ENCODE measurements at places on chromosomes 7 and 10.

DNA sequence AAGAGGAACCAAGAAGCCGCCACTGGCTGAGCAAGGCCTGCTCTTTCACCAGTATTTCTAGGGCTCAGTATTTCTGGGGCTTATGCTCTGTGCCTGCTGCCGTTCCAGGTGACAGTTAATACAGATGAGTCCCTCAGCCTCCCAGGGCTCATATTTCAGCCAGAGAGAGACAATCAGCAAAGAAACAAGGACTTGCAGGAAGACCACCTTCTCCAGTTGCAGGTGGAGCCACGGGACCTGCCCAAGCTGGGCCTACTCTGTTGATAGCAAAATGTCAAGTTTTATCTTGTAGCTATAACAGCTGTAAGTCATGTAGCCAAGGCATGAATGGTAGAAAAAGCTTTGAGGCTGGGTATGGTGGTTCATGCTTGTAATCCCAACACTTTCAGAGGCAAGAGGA, 42.7 kb downstream of the NPTX2 start:
- DNase-seq: no peak

GRCh38 chr10:103740611-103741010, 114.8 kb downstream of the SH3PXD2A start:
- DNase-seq: no peak

- DNase-seq: no peak
Observed at GRCh38 chr7:157409753-157410727, 73.2 kb downstream of the DNAJB6 start.

- no peak for DNase-seq
Observed at GRCh38 chr10:133069033-133069525, 18.6 kb upstream of the ADGRA1 start.

- no peak for DNase-seq
Observed at GRCh38 chr10:22217842-22218241, at the start of gene EBLN1. TSS of gene EBLN1 (minus strand) at chr10:22218015. CDS start at chr10:22209983, 8,032 bp downstream.

DNA sequence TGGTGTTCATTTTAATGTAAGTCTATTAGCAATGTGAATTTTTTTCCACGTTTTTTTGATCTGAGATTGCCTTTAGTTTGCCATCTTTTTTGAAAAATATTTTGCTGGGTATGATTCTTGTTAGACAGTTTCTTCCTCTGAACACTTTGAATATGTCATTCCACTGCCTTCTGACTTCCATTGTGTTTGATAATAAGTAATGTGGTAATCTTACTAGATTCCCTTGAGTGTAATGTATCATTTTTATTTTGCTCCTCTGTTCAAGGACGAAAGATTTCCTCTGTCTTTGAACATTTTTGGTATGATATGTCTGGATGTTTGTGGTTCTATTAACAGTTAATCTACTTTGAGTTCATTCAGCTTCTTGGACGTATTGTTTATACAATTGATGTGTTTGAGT, 371.4 kb downstream of the SUGCT start:
- no peak for DNase-seq

DNA sequence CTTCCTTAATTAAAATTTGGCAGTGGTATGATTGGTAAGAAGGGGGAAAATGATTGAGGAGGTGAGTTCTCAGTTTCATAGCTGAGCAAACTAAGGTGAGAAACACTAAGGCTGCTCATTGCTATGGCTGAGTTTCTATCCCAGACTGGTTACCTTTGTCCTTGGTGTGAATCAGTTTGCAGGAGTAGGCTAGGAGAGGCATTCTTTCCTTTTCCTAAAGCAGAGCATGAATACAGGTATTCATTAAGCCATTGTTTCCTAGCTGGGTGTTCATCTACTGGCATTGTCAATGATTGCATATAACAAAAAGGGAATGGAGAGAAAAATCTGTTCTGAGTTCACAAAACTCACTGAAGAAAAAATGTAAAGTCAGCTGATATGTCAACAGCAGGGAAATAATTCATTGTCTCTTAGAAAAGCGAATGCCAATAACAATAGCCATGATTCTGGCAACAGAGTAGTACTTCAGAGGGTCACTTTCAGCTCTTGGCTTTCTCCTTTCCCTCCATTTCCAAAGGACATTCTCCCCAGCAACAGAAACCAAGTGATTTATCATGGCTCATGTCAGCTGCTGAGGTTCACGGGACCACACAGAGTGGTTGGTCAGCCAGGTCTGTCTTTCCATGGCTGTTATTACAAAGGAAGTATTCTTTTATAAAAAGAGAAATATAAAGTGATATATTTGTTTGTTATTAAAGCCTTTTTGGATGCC, 234.0 kb downstream of the BICC1 start:
- no peak for DNase-seq

DNA sequence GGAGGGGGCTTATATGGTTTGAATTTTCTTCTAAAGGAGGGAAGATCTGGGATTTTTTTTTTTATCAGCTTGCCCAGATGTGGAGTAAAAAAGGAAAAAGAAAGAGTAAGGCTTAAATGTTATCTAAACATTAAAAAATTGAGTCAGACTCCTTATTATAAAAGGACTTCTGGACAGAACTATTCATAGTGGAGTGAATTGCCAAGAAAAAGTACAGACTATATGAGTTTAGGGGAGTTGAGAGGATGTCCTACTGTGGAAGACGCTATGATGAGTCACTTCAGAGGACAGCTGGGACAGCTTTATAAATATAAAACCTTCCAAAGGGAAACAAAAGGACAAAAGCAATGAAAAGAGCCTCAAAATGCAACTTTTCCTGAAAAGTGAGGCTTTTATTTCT, 73.0 kb downstream of the TFPI2 start:
- DNase-seq: no peak

- DNase-seq: no peak
Observed at GRCh38 chr10:20614911-20615310, 282.2 kb downstream of the NEBL start.

DNA sequence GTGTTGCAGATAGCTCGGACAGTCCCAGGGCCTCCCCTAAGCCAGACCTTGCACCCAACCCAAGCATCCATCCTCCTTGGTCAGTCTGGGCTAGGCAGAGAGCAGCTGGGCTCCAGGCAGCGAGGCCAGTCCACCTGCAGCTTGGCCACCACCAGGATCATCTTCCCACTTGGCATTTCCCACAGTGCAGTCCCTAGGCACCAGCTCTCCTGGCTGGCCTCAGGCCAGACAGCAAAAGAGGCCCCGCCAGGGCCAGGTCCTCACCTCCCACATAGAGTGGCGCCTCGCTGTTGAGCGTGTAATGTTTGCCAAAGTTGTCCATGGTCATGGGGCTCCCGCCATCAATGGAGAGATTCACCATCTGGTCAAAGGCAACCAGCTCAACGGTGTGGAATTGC, 171.7 kb downstream of the LCOR start:
- DNase-seq: no peak

- no peak for DNase-seq
Observed at GRCh38 chr10:54745436-54745835, 55.6 kb downstream of the PCDH15 start.

DNA sequence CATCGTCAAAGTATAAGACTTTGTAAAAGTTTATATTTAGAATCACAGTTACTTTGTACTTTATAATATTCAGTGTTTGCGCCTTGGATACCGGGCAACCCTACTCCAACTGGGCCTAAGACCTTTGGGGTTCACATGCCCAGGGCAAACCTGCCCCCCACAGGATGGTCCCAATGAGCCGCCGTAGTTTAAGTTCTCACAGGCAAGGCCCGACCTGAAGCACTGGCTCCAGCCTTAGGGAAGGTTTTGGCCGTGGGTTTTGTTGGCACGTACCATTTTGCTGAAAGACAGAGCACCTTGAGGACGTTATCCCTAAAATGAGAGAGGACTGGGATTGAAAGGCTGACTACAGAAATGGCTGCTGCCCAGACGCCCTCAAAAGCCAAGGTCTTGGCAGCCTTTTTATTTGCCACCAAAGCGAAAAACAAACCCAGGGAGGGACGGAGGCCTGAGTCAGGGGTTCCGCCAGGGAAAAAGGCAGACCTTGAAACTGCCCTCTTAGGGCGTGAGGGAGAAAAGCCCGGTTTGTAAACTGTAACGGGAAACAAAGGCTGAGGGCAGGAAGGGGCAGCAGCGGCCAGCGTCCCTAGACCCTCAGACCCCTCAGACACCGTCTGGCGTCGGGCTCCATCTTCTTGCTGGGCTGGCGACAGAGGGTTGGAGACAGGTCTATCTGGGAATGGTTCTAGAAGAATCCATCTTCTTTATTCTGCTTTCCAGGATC, at the start of gene CCDC172:
Gene CCDC172, plus strand, starts transcription at position 222 of the 724 bp plus-strand sequence. CDS start 564 bp downstream, outside the sequence.
- no peak for DNase-seq
